ENCODE measurements at places on chromosomes 2 and 18. TPM values are rescaled to one million over a fixed set of nuclear protein-coding genes. Genes with fewer than 3 reads are reported as not detected.

DNA sequence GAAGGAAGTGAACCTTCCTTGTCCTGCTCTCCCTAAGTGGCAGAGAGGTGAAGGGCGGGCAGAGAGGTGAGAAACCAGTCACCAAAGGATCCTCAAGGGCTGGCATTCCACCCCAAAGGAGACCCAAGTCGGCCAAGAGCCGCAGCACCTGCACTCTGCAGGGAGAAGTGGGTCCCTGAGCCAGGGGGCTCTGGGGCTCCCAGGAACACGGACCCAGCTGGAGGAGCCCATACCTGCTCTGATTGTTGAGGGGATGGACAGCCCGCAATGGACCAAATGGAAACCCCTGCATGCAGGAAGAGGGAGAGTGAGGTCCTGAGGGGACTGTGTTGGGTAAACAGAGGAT, 233.3 kb downstream of the ATAD2B start:
- H3K4me1 ChIP-seq, result peaks cover 7% of the 10 kb centered on the region
- no peaks in the 10 kb centered on the region for H3K36me3 ChIP-seq
- H3K27ac ChIP-seq, result no peak overlapping the region
- H3K27me3 ChIP-seq, result peaks cover 8% of the 10 kb centered on the region

DNA sequence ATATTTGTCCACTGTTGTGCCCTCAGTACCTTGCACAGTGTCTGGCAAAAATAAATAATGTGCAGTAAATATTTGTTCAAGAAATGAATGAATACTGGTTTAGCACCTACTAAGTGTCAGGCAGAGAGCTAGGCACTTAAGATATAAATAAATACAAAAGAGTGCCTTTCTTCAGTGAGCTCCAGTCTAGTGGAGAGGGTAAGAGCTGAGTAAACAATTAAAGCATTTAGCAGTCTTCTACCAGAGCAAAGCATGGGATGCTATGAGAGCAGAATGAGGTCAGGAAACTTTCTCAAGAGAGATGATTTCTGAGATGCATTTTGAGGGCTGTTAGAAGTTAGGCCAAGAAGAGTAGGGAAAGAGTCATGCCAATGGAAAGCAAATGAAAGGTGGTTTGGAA, 314.7 kb downstream of the DSC3 start:
- no peak for DNase-seq
- H3K27ac ChIP-seq, result no peak overlapping the region
- no peak overlapping the region for H3K4me3 ChIP-seq
- H3K27me3 ChIP-seq, result no peaks in the 10 kb centered on the region
- no peaks in the 10 kb centered on the region for H3K36me3 ChIP-seq

GRCh38 chr18:3914833-3915610, 465.1 kb downstream of the TGIF1 start:
- peaks cover 43% of the 10 kb centered on the region for H3K4me1 ChIP-seq
- H3K27me3 ChIP-seq, result no peaks in the 10 kb centered on the region
- DNase-seq, result no peak
- H3K4me3 ChIP-seq, result no peak overlapping the region

DNA sequence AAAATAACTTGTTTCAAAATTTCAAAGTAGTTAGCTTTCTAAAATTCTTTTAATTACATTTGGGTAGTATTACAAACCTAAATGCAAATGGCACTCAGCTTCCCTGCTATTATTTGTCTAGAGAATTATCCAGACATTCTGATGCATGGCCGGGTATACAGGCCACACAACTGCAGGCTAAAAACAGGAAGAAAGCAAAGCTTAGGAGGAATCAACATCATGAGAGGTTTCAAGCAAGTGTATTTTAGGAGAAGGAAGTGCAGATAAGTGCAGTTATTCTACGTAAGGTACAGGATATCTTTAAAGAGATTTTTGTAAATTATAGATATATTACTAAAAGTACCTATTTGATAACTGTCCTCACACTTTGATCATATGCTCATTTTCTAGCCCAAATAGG, 46.8 kb upstream of the RNU4ATAC start:
- H3K27me3 ChIP-seq, result peaks cover 1% of the 10 kb centered on the region
- no peak overlapping the region for H3K4me3 ChIP-seq
- no peak for DNase-seq
- H3K4me1 ChIP-seq, result peaks cover 32% of the 10 kb centered on the region

DNA sequence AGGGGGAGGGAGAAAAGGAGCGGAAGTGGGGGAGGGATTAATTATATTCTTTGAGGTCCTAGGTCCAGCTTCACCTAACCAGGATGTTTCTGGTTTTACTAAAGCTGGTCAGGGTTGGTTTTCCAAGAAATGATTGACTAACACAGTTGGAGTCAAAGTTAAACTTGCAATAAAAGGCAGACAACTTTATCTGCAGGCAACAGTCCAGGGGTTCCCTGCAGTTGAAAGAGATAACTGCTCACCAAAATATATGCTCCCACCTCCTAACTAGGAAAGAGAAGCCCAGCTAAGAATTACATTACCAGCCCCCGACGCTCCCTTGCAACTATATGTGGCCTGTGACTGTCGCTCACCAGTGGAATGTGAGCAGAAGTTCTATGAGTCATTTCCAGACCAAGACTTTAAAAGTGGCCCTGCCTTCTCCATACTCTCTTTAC, 140.0 kb upstream of the PKDCC start:
- H3K4me3 ChIP-seq, result no peak overlapping the region
- no peak for DNase-seq
- H3K27me3 ChIP-seq, result peaks cover 9% of the 10 kb centered on the region
- no peak overlapping the region for H3K27ac ChIP-seq
- H3K4me1 ChIP-seq, result peaks cover 8% of the 10 kb centered on the region

DNA sequence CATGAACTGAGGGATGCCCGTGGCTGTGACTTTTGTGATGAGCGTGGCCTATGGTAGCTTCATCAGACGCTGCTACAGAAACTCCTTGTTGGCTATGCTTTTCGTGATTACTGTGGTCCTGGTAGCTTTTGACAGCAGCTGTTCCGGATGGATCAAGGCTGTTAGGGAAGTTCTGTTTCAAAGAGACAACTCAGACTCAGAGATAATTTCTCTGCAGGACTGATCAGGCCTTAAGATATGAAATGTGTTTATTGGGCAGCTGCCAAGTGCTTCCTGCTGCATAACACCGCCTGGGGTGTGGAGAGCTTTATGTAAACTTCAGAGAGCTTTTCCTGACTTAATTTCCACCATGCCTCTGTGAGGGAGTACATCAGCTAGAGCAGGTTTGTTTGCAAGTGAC, 243.8 kb downstream of the TSN start:
- DNase-seq, result peak; percentile 14
- no peak overlapping the region for H3K4me3 ChIP-seq
- peaks cover 12% of the 10 kb centered on the region for H3K4me1 ChIP-seq
- no peaks in the 10 kb centered on the region for H3K36me3 ChIP-seq

GRCh38 chr2:207787017-207787416, 17.3 kb upstream of the FZD5 start:
- no peak for DNase-seq
- H3K27ac ChIP-seq, result no peak overlapping the region
- H3K4me3 ChIP-seq, result no peak overlapping the region
- H3K27me3 ChIP-seq, result peaks cover 11% of the 10 kb centered on the region
- H3K4me1 ChIP-seq, result no peaks in the 10 kb centered on the region

- H3K4me3 ChIP-seq, result no peak overlapping the region
- no peak overlapping the region for H3K27ac ChIP-seq
- H3K36me3 ChIP-seq, result peaks cover 3% of the 10 kb centered on the region
- H3K4me1 ChIP-seq, result peaks cover 25% of the 10 kb centered on the region
These were observed 112.9 kb downstream of the SEPTIN10 start for GRCh38 chr2:109500910-109501309.

DNA sequence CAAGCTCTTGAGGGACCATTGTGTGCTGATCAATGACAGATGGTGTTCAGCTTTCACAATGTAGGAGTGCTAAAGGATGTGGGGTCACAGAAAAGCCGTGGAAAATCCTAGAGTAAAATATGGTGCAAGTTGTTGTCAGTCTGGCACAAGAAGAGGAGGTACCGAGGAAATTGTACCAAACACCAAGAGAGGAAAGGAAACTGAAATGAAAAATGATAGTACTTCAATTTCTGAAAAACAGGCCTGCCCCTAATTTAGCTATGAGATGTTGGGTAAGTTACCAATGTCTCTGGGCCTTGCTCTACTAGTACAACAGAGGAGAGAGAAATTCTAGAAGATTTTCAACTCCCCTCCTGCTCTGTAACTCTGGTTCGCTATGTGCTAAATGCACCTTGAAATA, 78.8 kb upstream of the PELI1 start:
- H3K27ac ChIP-seq, result no peak overlapping the region
- H3K27me3 ChIP-seq, result peaks cover 27% of the 10 kb centered on the region
- no peak overlapping the region for H3K4me3 ChIP-seq
- peaks cover 12% of the 10 kb centered on the region for H3K4me1 ChIP-seq

GRCh38 chr2:207315131-207315530, 149.4 kb upstream of the KLF7 start:
- DNase-seq, result no peak
- H3K27ac ChIP-seq, result no peak overlapping the region
- no peak overlapping the region for H3K4me3 ChIP-seq
- peaks cover 3% of the 10 kb centered on the region for H3K27me3 ChIP-seq

- H3K36me3 ChIP-seq, result no peaks in the 10 kb centered on the region
- peak; percentile 15 for DNase-seq
- peaks cover 2% of the 10 kb centered on the region for H3K27me3 ChIP-seq
- H3K4me1 ChIP-seq, result peaks cover 7% of the 10 kb centered on the region
- no peak overlapping the region for H3K27ac ChIP-seq
These were observed 209.6 kb upstream of the PIK3C3 start for GRCh38 chr18:41745166-41746049.

- H3K36me3 ChIP-seq, result peaks cover 12% of the 10 kb centered on the region
- H3K27me3 ChIP-seq, result no peaks in the 10 kb centered on the region
- H3K4me3 ChIP-seq, result no peak overlapping the region
- H3K27ac ChIP-seq, result peak overlapping the region; percentile 68
- peaks cover 46% of the 10 kb centered on the region for H3K4me1 ChIP-seq
These were observed 6.6 kb downstream of the YIPF4 start for GRCh38 chr2:32284321-32284720.

DNA sequence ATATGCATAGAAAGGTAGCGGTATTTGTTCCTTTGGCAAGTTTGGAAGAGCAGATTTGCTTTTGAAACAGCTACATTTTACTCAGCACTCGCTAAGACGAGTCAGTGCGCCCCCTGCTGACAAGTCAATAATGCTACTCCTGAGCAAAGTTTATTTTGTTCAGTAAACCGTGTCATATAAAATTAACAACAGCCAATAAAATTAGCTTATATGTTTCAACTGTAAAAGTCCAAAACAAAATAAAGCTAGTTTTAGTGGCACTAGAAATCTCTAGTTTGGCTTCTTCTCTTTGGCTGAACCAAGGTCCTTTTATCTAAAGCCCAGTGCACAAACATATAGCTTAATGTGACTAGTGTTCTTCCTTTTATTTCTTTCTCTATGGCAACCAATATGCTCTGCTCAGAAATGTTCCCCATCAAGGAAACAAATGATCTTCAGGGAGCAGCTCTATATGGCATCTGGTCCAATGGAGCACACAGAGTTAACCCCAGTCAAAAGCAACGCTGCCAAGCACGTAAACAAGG, 4.2 kb upstream of the POU3F3 start:
- DNase-seq, result peak; percentile 45
- H3K27ac ChIP-seq, result no peak overlapping the region
- peaks cover 20% of the 10 kb centered on the region for H3K4me1 ChIP-seq
- H3K27me3 ChIP-seq, result peaks cover 44% of the 10 kb centered on the region
- no peak overlapping the region for H3K4me3 ChIP-seq

KCNJ3 gene
- not detected for total RNA-seq

HK2 gene
- 48.0 TPM for total RNA-seq

LINC00305 gene
- not detected for total RNA-seq

COPS9 gene
- total RNA-seq, result 218 TPM

AMER3 gene
- not detected for total RNA-seq

NOSTRIN gene
- total RNA-seq, result not detected

NAT8 gene
- total RNA-seq, result not detected
